ENCODE measurements at places on chromosomes 16 and 17.
A peak's percentile ranks its signal among the peaks of the same experiment; 100 is the strongest.

DNA sequence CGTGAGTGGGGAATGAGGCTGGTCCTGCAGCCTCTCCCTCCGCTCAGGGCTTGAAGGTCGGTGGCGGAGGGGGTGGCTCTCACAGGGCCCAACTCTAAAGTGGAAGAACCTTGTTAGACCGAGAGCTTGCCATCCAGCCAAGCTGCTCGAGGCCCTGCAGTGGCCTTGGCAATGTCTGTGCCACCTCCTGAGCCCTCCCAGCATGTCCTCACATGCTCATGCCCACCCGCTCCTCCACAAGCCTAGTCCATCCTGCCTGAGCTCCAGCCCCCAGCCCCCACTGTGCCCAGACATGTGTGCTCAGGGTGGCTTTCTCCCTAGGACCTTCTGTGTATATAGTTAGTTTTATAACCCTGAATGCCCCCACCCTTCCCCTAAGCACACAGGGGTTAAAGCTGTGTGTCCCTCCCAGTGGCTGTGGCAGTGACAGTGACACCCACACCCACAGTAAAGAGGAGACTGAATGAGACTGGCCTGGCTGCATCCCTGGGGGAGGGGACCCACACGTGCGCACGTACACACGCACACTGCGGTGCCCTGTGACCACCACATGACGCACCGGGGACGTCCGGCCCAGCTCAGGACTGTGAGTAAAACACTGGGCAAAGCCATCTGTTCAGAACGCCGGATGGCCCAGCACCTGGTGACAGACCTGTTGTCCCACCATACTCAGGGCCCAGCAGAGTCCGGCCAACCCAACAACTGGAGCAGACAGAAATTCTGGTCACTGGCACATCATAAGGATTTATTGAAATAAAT is 15.6 kb downstream of the PDK2 start:
- no peak for DNase-seq

GRCh38 chr16:73610160-73610559 is 562.2 kb upstream of the ZFHX3 start:
- DNase-seq = no peak

DNA sequence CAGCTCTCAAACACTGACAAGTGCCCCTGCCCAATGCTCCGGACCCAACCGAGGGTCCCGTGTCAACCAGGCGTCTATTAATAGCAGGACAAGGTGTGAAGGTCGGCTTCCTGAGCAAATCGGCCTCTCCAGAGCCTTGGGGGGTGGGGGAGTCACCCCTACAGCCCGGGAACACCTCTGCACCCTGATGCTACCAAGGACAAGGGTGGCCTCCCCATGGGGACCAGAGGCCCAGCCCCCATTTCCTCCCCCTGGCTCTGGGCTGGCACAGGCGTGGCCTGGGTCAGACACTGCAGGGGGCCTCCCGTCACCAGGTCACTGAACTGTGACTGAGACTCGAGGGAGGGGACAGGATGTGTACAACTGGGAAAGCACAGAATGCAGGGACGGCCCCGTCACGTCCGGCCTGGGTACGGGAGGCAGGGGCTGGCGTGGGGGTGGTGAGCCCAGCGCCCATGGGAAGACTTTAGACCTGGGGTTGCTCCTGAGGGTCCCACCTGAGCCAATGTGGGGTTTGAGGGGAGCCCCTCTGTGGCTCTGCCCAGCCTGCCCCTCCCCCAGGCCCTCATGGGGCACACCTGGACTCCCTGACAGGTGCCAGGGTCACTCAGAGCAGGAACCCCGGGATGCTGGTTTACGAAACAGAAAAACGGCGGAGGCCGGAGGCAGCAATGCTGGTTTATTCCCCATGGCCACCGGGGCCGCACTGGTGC is 579 bp upstream of the CYBA start:
- DNase-seq = no peak

- no peak for DNase-seq
These were observed 103.8 kb downstream of the TRIM37 start for GRCh38 chr17:59002848-59003247.

DNA sequence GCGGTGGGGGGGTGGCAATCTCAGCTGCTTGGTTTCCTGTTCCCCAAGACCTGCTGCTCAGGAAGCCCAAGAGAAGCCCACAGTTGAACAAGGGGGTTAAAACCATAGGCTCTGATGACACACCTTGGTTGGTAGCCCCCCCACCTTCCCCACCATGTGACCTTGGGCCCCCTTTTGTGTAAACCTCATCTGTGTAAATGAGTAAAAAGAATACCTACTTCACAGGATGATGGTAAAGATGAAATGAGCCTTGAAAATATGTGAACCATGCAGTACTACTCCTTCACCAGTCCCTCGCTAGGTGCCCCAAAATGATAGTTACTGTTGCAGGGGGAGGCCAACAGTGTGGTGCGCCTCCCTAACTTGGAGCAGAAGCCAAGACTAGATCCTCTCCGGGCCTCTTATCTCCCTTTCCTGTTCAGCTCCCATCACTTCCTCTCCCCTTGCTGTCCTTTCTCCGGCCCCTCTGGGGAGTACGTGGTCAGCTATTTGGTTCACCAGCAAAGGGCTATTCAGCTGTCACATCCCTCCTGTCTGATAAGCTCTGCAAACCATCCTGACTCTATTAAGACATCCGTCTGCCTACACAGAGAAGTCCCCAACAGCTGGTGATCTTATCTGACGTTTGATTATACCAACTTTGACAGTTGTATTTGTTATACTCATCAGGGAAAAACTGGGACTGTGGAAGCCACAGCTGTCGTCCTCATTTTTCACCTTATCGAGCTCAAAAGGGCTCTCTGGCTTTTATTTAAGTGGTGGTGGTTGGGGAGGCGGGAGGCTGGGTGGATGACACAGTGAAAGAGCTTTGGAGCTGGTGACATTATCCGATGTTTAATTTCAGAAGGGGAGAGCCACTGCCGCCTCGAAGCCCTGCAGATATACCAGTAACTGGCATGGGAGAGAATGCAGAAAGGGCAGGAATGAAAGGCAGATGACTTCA is 19.9 kb downstream of the DCAKD start:
- no peak for DNase-seq

- peak; percentile 96 for DNase-seq
These were observed 31.1 kb downstream of the ADCY7 start for GRCh38 chr16:50297301-50298074.

- DNase-seq = no peak
These were observed 2.3 kb upstream of the COL1A1 start for GRCh38 chr17:50203604-50204345.

All from DMS 273 treated with DMSO at 0.1 percent for 48 hours (cell line).